NCI-H2107 (cell line): ENCODE measurements at places on chromosomes 7 and 10.

DNA sequence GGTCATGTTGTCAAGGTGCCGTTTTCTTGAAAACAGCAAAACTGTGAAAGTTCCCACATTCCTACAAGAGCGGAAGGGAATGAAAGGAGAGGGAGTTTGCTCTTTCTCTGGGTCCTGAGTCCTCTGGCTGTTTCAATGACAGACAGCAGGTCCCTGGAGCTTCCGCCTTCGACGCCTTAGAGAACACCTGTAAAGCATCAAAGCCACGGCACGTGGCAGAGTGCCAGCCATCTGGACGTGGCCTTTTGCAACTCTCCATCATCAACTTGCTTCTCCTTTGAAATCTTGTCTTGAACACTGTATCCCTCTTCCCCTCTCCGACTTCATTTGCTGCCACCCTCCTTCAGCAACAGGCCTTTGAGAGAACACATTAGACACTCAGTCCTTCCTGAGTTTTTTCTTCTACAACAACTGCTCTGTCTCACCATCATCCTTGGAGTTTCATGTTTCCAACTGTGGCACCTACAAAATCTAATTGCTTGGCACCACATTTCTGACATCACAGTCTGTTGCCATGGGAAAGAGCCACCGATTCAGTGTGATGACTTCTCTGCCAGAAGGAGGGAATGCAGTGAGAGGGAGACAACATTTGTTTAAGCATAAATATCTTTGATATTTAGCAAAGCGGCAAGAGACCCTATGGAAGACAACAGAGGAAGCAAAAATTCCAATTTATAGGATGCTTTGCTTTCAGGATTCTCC is 204.9 kb upstream of the PTER start:
- no peak for DNase-seq

- no peak for DNase-seq
Measured at GRCh38 chr10:123761666-123762230, 95.6 kb downstream of the GPR26 start.

- no peak for DNase-seq
Measured at GRCh38 chr10:117421985-117422384, 46.7 kb upstream of the PDZD8 start.

GRCh38 chr7:43078794-43079193 is 33.7 kb upstream of the HECW1 start:
- no peak for DNase-seq

DNA sequence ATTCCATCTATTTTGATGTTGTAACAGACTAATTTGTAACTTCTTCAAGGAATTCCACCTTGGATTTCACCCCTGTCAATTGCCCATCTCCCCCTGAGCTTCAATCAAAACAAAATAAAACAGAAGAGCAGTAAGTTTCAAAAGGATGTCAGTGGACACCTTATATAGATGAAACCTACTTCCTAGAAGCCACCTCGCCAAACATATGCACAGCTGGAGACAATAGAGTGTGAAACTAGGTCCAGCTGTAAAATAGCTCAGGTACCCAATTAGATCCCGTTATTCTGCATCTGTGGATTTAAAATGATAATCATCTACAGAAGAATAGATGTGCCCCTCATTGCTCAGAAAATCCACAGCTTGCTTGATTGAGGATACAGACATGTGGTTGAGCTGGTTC is 598.6 kb downstream of the SH2D4B start:
- no peak for DNase-seq

DNA sequence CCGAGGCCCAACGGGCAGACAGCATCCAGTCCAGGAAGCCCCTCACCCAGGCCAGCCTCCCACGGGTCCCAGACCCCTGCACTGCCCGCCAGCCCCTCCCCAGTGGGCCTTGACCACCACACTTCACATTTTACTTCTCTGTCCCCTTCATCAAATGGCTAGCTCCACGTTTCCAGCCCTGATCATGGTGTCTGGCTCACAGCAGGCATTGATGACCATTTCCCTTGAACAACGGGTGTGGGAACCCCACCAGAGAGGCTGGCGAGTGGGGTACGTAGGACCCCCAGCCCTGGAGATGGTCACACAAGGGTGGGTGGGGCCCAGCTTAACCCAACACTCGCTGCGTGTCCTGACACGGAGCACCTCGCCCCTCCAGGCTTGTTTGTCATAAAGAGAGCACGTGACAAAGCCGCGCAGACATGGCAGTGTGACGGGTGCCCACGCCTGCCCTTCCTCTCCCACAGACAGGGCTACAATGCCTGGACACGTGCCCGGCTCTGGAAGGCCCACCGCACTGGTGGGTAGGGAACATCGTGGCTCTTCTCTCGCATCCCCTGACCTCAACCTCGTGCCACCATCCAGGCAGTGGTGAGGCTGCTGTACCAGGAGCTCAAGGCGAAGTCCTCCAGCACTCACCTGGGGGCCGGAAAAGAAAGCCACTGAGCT is 267.7 kb downstream of the MAD1L1 start:
- no peak for DNase-seq

DNA sequence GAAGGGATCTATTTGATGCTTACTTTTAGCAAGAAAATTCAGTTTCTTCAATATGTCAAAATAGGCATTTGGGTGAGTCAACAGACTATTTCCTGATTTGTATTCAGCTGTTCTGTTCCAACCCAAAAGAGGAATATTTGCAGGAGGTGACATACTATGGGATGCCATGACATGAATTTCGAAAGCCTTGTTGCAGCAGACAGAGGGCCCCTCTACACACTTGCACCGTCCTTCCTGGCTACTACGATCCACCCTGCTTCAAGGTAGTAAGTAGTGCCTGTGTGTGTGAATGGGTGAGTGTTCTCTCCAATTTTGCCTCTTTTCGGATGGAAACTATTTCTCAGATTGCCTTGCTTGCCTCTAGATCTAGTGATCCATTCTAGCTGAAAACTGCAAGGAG is 413.0 kb upstream of the ADARB2 start:
- no peak for DNase-seq

DNA sequence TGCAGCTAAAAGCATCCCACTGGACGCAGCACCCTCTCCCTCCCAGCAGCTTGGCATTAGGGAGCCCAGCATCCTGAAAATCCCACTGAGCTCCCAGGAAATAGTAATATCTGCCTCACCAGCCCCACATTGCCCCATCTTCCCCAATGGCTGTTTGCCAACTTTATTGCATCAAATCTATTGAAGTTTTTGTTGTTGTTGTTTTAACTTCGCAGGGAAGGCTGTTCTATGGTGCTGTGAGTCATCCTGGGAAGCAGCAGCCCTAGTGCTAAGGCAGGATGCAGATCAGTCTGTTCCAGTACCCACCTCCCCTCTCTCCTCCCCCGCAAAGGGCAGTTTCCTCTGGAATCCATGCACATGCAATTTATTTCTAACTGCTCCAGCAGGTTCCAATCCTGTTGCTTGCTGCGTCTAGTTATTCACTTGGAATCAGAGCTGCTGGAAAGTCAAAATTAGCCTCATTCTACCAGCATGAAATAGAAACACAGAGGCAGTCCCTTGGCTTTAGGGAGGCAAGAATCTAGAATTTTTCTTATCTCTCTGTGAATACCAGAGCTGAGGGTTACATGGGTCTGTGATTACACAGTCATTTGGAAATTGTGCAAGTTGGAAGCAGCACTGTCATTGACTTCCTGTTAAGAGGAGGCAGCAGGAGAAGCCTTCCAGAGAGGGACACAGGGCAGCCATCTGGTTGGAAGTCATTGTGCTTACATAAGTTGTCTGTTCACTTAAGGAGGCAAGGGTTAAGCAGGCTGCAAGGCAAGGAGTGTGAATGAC is 115.9 kb upstream of the CACUL1 start:
- no peak for DNase-seq

GRCh38 chr10:7662522-7662921 is 4.2 kb downstream of the ITIH5 start:
- DNase-seq = no peak

DNA sequence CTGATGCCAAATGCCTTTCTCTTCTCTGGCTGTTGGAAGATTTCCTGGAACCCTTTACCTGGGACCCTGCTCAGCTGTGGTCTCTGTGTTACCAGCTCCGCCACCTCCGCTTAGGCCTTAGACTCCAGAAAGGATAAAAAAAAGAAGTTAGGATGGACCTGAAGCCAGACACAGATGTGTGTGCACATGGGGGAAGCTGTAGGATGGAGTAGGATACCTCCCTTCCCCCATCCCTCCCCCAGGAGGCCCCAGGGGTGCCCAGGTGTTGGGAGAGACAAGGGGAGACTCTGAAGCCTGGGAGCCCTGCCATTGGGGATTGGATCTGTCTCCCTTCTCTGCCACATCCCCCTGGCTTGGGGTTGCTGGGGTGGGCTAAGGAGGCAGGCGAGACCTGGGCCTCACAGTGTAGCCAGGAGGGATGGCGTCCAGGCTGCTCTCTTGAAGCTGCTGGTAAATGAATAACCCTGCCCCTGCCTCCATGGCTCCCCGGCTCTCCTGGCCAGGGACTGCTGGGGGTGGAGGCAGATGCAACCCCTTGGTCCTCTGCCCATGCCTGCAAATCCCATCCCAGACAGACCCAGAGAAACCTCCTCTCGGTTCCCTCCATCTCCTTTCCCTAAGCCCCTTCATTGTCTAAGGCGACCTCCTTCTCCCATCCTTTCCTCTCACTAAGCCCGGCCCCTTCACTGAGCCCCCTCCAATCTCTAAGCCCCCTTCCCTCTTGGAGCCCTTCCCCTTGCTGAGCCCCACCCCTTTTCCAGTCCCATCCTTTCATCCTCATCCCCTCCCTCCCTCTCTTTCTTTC is 8.0 kb downstream of the CLDN3 start:
- DNase-seq = no peak

DNA sequence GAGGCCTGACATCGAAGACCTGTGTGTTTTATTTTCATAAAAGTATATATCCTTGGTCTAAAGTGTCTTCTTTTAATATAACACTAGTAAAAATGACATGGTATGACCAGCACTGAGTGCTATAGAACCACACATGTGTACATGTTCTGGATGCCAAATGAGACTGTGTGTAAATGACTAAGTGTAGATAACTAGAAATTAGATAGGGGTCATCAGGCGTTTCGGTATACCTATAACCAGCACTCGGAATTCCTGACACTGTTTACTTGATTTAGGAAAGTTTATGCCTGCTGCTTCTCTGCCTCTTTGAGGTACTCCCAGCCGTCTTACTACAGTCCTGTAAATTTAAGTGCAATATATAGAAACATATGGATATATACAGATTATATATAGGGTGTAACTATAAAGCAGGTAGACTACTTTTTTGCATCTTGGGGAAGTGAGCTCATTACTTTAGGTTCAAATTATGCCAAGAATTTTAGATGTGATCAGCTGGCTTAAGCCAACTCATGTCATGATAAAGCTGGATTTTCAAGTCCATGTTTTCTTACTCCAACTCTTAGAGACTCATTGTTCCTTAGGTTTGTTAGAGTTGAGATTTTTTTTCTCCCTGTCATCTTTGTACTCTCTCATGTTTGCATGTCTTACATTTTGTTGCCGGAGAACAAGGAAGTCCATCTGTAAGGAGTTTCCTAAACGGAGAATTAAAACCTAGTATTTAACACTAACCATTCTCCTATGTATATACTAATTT is 62.9 kb downstream of the KLHDC10 start:
- DNase-seq = no peak

GRCh38 chr7:31633894-31634494 is 53.0 kb upstream of the PPP1R17 start:
- peak; percentile 4 for DNase-seq

- DNase-seq = no peak
Measured at GRCh38 chr10:133168617-133169031, 8.6 kb downstream of the KNDC1 start.

GRCh38 chr10:3747984-3748383 is 37.0 kb downstream of the KLF6 start:
- DNase-seq = no peak

DNA sequence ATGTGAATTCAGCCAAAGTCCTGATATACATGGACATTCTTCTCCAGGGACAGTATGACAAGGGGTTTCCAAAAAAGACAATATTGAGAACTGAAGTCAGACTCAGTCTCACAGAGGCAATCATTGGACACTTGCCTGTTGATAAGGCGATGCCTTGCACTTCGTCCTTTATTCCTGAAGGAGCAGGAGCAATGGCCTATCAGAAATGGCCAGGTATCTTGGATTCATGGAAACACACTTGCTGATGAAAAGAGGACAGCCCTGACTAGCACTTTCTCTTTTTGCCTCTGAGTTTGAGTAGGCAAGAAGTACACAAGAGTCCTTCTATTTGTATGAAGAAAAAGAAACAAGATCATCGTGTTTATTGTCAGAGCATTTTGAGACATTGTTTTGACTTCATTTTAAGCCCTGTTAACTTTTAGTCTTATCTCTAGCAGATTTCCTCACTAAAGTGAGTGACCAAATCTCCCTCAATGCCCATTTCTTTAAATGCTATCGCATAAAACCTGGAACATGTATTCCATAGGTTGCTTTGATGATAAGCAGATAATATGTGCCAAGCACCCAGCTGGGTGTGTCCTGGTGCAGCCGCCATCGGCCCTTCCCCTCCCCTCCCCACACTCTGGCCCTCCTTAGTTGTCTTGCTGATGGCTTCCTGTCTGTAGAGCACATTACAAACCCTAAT is 26.6 kb downstream of the ST8SIA6 start:
- DNase-seq = no peak

DNA sequence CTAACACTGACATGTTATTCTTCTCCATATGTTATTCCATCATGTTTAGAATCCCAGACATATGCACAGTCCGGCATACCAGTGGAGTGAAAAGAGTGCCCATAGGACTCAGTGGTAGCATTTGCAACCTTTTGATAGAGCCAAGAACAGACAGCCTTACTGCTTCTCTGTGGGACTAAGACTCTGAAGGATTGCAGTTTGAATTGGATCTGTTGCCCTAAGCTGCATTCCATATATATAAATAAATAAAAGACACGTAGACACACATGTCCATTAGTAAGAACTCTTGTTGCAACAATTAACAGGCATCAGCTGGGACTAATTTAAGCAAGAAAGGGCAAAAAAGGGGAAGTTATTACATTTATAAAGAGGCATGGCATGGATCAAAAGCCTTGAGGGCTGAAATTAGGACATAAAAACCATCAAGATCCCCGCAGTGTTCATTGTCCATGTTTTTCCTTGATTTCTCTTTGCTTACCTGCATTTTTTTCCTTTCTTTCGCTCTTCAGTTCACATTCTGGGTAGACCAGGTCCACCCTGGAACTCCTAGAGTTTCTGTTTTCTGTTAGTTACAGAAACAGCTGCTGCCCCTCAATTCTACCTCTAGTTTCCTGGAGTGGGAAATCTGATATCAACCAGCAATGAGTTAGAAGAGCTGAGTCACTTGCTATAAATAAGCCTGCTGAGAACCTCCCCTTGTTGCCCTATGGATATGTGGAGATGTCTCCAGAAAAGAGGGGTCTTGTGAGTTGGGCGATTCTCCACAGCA is 132.4 kb downstream of the SORCS1 start:
- DNase-seq = no peak

DNA sequence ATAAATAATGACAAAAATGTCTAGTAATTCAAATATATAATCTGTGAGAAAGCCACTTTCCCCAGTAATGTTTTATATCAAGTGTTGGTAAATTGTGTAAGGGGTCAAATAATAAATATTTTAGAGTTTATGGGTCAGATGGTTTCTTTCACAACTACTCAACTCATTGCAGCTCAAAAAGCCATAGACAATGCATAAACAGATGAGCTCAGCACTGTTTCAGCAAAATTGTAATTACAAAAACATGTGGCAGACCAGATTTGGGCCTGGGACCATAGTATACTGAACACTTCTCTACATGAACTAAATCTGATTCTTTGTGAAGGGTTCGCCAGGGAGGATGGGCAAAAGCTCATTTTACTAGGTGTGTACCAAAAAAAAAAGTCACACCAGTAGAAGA is 460.8 kb downstream of the NRG3 start:
- DNase-seq = no peak
